Activated CD4-positive, alpha-beta T cell treated with anti-CD3 and anti-CD28 coated beads for 48 hours (primary cell): ENCODE measurements at places on chromosomes 12 and 14.

- no peak for DNase-seq
Measured at GRCh38 chr12:97323154-97323553, 139.4 kb upstream of the RMST start.

GRCh38 chr12:24048446-24048845, 99.0 kb upstream of the SOX5 start:
- DNase-seq, result no peak

- DNase-seq, result no peak
Measured at GRCh38 chr14:97704316-97704885, 907.2 kb downstream of the VRK1 start.

GRCh38 chr12:108381787-108382436, 42.8 kb upstream of the CMKLR1 start:
- no peak for DNase-seq

DNA sequence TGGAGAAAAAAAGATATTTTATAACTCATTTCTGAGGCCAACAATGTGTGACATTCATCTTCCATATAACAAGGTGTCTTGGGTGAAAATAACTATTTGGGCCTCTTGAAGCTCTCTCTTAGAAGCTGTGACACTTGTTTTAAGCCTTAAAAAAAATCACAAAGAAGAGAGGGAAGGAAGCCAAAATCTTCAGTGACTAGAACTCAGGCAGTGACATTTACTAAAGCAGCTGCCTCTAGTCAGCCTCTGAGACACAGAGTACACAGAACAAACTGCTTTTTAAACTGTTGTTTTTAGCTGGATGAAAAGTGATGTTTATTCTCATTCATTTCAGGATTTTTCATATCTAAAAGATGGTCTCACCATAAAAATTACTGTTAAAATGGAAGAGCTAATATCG, 793.6 kb downstream of the GALC start:
- no peak for DNase-seq

DNA sequence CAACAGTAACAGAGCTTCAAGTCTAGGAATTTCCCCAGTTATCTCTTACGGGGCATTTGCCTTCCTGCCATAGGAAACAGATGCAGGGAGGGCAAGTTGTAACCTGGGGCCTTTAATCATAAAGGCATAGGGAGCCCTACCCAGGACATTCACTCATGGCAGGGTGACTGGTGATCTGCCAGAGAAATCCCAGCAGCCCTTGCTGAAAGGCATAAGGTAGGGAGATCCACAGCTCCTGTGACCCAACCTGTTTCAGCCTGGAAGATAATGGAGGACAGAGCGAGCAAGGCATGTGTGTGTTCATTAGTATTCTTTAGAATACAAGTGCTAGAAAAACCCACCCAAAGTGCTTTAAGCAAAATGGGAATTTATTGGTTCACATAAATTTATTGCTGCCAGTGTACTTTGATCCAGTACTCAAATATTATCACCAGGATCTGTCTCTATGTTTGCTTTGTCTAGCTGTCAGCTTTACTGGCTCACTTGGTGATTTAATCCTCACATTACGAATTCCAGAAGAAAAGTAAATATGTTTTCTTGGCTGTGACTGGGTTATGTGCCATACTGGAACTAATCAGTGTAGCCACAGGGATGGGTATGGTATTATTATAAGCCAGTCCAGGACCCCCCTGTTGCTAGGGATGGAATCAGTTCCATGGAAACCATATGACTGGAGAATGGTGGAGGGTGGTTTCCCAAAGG, 21.1 kb upstream of the AKAP6 start:
- DNase-seq, result no peak

GRCh38 chr14:74867673-74868072, 8.3 kb downstream of the PROX2 start:
- DNase-seq, result peak; percentile 69

GRCh38 chr12:22310275-22310674, 24.2 kb downstream of the ST8SIA1 start:
- DNase-seq, result no peak

DNA sequence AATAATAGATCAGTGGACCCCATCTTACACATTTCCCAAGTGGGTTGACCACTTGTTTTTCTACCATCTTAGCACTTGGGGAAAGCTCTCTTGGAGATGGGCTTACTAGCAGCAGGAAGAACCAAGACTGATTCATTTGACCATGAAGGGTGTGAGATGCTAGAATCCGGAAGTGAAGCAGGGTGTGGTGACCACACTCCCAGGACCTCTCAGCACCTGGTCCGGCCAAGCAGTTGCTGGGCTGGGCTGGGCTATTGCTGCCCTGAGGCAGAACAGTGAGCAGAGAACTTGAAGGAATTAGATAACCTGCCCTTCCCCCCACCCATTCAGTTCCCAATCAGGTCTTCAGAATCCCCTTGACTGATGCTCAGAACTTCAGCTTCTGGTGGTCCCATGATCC, 24.4 kb downstream of the ADCY6 start:
- no peak for DNase-seq

- DNase-seq, result no peak
Measured at GRCh38 chr12:68630050-68630449, 19.4 kb downstream of the RAP1B start.

DNA sequence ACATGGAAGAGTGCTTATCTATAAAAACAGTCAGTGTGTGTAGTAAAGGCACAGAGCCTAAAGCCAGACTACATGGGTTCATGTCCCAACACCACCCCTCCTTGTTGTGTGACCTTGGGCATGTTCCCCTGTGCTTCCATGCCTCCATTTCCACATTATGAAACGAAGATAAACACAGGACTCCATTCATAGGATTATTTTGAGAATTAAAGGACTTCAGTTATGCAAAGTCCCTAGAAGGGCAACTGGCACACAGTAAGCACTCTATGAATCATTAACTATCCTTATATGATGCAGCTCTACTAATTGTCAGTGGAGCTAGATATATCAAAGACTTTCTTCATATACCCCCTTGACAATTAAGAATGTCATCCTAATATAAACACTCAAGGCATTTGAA, 17.8 kb downstream of the IFNG-AS1 start:
- DNase-seq, result no peak

DNA sequence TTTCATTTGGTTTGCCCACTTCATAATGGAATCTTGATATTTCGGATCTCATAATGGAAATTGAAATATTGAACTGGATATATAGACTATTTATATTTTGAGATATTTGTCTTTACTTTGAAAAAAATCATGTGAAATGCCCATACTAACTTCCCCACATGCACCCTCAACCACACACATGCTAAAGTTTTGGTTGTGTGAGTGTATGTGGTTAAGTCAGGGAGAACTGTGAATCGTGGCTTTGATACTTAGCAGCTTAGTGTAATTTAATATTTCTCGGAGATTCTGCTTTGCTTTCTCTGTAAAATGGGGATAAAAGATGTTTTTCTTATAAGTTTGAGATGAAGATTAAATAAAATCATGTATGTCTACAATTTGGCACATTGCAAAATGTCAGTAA, 162.1 kb downstream of the OTOGL start:
- DNase-seq, result no peak

DNA sequence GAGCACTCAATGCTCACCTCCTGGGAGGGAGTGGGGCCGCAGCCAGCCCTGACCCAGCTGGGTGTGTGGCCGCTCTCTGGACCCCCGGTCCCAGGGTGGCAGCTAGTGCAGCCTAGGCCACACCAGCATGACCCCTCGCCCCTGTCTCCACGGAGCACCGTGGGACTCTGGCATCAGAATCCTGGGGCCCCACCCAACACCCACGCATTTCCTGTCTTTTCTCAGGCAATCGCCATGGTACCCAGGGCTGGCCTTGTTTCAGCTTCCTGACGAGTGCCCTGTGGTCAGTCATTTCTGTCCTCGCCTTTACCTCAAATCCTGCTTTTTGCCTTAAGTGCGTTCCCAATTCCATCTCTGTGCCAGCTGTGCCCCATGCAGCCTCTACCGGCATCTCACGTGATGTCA, 15.9 kb downstream of the PACS2 start:
- peak; percentile 24 for DNase-seq

- DNase-seq, result no peak
Measured at GRCh38 chr12:19131025-19131444, 1.5 kb downstream of the PLEKHA5 start.

- DNase-seq, result no peak
Measured at GRCh38 chr14:98682726-98683125, 589.3 kb downstream of the BCL11B start.

- DNase-seq, result no peak
Measured at GRCh38 chr12:1504304-1504894, 90.0 kb downstream of the FBXL14 start.
